Mucosa of descending colon (tissue), 3 donors: ENCODE measurements at places on chromosomes 5 and 9.

GRCh38 chr9:69645488-69645887 is 26.7 kb downstream of the APBA1 start:
- peak; percentile 69 for DNase-seq

DNA sequence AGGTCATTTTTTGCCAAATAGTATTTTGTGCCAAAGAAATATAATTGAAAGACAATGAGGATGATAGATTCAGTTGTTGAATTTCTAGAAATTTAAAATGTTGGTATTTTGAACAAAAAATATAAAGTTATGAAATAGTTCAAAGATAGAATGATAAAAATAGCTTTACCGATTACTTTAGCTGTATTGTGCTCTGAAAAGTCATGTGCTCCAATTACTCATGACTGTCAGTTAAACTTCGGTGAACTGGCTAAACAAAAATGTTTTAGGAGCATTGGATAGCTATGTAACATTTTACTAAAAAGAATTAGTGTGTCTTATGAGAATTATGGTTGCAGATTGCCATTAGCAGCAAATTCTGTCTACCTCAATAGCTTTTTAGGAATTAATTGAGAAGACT is 177.3 kb upstream of the VCAN start:
- DNase-seq: no peak

DNA sequence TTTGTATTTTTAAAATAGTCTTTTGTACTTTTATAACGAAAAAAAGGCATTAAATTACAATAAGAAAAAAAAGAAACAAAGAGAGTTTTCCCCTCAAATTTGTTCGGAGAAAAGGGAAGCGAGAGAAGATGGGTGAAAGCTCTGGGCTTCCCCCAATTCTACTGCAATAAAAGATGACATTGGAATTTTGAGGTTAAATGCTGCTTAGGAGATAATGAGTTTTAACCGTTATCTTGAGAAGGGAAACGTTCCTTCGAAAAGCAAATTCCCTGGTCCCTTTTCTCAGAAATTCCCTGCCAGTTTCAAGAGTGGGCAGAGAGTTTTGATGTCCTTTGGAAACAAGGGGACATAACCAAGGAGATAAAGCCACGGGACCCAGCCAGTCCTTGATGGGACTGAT is 18.4 kb upstream of the ERGIC1 start:
- DNase-seq: no peak

GRCh38 chr5:1923341-1923740 is 40.6 kb upstream of the IRX4 start:
- DNase-seq: no peak

- DNase-seq: no peak
Measured at GRCh38 chr5:172886974-172887501, 53.0 kb downstream of the ERGIC1 start.

GRCh38 chr5:104977529-104977928 is 1414.9 kb upstream of the NUDT12 start:
- no peak for DNase-seq

- no peak for DNase-seq
Measured at GRCh38 chr5:88815050-88815789, 67.8 kb downstream of the MEF2C start.

GRCh38 chr5:98110282-98110691 is 663.2 kb upstream of the RGMB start:
- no peak for DNase-seq

DNA sequence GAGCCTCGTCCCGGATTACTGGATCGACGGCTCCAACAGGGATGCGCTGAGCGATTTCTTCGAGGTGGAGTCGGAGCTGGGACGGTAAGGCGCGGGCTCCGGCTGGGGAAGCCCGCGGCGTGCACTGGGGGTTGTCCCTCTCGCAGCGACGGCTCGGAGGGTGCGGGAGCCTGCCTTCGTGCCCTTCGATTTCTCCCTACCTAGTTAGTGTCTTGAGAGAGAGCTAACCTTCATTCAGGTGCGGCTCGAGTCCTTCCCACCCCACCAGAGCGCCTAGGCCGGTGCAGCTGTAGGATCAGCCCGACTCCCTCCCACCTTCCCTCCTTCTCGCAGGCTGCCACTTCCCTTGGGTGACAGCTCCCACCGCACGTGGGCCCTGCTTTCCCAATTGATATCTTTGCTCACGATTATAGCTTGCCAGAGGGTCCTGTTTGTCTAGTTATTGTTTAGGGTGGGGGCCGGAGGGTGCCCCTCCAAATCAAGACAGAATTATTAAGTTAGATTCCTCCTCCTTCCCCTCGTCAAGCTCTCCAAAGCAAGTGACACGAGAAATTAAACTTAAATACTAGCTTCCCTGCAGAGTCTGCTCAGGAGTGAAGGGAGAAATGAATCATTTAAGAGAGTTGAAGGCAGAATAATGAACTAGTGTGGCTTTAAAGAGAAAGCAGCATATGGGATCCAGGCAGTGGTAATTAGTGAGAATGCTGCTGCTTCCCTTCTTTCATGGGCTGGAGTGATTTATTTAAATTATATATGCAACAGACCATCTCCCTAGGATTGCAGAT is 569 bp downstream of the CAMK4 start:
- no peak for DNase-seq

DNA sequence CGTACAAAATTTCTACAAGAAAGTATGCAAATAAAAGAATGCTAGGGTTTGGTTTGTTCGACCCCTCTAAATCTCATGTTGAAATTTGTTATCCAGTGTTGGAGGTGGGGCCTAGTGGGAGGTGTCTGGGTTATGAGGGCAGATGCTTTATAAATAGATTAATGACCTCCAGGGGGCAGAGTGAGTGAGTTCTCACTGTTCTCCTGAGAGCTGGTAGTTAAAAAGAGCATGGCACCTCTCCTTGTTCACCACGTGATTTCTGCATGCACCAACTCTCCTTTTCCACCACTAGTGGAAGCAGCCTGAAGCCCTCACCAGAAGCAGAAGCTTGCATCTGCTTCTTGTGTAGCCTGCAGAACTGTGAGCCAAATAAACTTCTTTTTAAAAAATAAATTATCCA is 50.4 kb upstream of the FAM170A start:
- DNase-seq: no peak

DNA sequence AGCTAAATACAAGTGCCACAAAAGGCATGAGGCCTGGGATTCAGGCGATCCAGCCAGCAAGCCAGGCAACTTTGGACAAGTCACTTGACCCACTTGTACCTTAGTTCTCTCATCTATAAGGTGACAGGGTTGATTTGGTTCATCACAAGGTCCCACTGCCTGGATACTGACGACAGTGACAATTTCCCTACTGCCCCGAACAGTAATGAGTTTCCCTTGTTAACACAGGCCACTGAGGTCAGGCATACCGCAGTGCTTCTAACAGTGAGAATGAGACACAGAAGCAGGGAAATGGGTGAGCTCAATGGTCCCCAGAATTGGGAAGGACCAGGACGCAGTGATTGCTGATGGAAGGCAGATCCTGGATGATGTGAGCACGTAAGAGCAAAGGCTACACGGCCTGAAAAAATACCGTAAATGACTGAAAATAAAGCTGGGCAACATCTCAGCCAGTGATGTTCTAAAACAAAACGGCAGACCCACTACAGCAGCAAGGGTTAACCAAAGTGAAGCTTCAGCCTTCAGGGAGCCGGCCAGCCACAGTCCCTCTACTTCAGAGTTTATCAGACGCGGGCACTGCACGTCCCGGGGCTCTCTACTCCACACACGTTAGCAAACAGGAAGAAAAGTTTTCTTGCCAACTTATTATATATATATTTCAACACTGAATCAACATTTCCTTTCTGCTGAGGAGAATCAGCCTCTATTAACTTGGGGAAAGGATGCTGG is 846 bp downstream of the MGAT1 start:
- DNase-seq: no peak

GRCh38 chr9:96391021-96391765 is 7.7 kb upstream of the SLC35D2 start:
- DNase-seq: peak; percentile 78

DNA sequence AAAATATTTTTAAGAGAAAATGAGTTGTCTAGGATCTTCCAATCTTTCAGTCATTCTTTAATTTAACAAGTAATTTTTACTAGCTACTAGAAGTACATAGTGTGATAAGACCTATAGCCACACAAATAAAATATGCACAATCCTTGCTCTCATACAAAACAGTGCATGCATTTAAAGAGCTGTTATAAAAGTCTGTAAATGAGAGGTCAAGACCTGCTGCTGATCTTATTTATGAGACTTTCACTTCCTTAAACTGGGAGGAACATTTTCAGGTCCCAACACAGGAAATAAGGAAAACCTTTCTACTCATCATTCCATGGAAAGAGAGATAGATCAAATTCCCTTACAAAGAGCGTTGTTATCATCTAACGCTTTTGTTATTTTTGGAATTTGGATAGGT is 54.2 kb upstream of the PAM start:
- DNase-seq: no peak

DNA sequence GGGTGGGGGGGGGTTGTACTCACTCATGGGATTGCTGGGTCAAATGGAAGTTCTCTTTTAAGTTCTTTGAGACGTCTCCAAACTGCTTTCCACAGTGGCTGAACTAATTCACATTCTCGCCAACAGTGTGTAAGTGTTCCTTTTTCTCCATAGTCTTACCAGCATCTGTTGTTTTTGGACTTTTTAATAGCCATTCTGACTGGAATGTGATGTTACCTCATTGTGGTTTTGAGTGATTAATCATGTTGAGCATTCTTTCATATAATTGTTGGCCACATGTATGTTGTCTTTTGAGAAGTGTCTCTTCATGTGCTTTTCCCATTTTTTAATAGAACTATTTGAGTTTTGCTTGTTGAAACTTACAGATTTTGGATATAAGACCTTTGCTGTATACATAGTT is 94.9 kb upstream of the PLPPR1 start:
- no peak for DNase-seq

DNA sequence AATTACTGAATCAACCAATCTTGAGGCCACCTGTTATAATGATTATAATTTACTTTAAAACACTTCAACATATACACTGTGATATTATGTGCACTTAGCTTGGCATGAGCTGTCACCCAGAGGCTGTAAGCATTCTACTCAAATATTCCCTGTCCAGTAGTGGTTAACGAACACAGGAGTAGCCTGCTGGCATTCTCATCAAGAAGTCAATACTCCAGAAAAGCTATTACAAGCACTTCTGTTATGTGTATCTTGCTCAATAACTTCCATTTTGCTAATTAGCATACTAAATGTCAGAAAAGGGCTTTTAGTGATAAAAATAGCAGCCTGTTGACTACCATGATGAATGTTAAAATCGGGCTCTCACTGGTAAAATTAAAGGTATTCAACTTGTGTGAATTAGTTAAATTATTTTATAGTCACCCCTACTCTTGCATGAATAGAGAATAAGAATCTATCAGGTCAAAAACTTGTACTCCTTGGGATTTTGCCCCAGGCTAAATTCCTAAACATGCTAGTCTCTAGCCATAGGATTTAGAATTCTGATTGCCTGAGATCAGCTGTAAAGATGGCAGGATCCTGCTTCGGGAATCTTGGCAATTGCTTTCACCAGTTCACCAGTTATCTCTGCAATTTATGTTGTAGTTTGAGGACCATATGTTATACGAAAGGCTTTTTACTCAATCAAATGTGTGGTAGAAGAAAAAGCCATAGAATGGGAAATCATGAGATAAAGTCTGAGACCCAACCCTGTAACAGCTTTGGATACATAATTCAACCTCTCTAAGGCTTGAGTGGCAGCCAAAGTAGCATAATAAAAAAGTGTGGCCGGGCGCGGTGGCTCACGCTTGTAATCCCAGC is 43.4 kb upstream of the PAM start:
- DNase-seq: no peak

- DNase-seq: no peak
Measured at GRCh38 chr5:154403234-154403633, 42.6 kb upstream of the SAP30L start.

- no peak for DNase-seq
Measured at GRCh38 chr5:124279146-124279876, 467.1 kb downstream of the ZNF608 start.

- no peak for DNase-seq
Measured at GRCh38 chr9:104795857-104796256, 31.9 kb downstream of the NIPSNAP3B start.

- DNase-seq: no peak
Measured at GRCh38 chr5:55222985-55223811, 3.9 kb downstream of the MCIDAS start.

DNA sequence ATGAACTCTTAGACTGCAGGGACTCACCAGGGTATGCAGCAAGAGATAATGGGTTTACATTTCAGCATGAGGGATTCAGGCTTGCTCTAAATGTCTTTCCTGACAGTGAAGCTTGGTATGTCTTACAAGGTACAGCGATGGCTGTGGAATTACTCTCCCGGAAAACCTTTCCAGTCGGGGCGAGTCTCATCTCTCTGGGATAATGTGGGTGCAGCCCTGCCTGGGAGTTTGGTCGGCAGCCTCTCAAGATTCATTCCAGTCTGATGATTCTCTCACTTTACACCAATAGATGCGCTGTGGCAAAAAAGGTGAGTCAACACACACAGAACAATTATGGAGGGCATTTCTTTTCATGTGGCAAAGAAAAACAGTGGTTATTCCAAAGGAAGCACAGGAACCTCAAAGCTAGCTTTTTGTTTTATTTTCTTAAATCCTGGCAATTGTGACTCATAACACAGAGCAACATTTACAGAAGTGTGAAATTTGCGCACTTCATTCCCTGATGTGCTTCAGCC is 190.3 kb downstream of the DCP2 start:
- no peak for DNase-seq

GRCh38 chr5:120695368-120695880 is 231.3 kb downstream of the PRR16 start:
- no peak for DNase-seq
